Large intestine (tissue), 12 donors: ENCODE measurements at places on chromosomes 13 and 19.

GRCh38 chr13:109135018-109135417, 505.6 kb downstream of the MYO16 start:
- H3K27me3 ChIP-seq: peaks cover 14% of the 10 kb centered on the region
- DNase-seq: no peak
- H3K36me3 ChIP-seq: no peaks in the 10 kb centered on the region
- no peaks in the 10 kb centered on the region for H3K4me1 ChIP-seq

GRCh38 chr13:20350382-20350763, 118.3 kb upstream of the GJB6 start:
- no peak overlapping the region for H3K27ac ChIP-seq
- no peak for DNase-seq
- H3K4me3 ChIP-seq: no peak overlapping the region

GRCh38 chr13:40496035-40496810, 170.2 kb downstream of the FOXO1 start:
- DNase-seq: no peak
- H3K27ac ChIP-seq: no peak overlapping the region
- H3K36me3 ChIP-seq: no peaks in the 10 kb centered on the region
- H3K4me1 ChIP-seq: no peaks in the 10 kb centered on the region

DNA sequence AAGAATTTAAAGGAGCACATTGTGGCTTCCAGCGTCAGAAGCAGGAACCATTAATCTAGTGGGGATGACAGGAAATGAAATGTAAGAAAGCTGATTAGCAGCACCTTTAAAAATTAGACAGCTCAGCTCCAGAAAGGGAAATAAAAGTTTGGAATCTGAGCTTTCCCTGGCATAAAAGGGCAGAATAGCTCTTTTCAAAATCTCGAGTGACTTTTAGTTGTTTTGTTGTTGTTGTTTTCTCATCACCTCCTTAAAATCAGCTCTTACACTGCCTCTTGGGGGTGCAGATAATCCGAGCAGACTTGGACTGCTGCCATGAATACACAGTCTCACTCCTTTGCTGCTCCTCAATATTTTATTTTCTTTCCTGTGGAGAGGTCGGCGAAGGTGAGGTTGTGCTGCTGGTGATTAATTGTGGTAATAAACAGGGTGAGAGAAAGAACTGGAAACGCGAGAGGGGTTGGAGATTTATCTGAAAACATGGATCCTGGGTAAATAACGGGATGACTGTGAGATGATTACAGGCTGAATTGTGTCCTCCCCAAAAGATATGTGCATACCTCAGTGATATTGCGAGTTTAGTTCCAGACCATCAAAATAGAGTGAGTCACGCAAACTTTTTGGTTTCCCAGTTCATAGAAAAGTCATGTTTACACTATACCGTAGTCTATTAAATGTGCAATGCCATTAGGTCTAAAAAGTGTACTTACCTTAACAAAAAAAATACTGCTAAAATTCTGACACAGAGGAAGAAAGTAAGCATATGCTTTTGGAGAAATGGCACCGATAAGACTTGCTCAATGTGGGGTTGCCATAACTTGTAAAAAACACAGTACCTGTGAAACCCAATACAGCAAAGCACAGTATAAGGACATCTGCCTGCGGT, 787.7 kb downstream of the UQCRFS1 start:
- no peak for DNase-seq
- no peak overlapping the region for H3K27ac ChIP-seq
- no peaks in the 10 kb centered on the region for H3K36me3 ChIP-seq
- H3K27me3 ChIP-seq: no peaks in the 10 kb centered on the region
- H3K4me1 ChIP-seq: no peaks in the 10 kb centered on the region

GRCh38 chr13:112447306-112447705, 71.2 kb downstream of the SPACA7 start:
- DNase-seq: no peak
- no peaks in the 10 kb centered on the region for H3K36me3 ChIP-seq
- no peaks in the 10 kb centered on the region for H3K4me1 ChIP-seq
- peaks cover 30% of the 10 kb centered on the region for H3K27me3 ChIP-seq
- H3K4me3 ChIP-seq: no peak overlapping the region

- no peaks in the 10 kb centered on the region for H3K36me3 ChIP-seq
- no peaks in the 10 kb centered on the region for H3K4me1 ChIP-seq
- DNase-seq: no peak
Observed at GRCh38 chr13:66693656-66694055, 536.5 kb downstream of the PCDH9 start.

DNA sequence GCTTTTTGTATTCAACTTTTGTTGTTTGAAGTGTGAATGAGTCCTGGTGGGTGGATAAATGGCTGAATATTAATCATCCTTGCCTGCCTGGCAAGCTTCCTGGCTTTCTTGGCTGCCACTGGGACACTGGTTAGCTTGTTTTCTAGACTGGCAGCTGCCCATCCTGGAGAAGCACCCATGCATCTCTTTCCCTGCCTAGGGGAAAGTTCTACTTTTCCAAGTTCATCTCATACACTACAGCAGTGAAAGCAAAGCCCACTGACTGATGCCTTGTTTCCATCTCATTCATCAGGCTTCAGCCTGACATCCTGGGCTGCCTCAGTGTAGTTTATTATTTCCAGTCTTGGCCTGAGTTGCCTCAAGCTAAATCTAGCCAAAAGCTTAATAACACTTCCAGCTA, 244.8 kb downstream of the PCDH20 start:
- H3K4me3 ChIP-seq: no peak overlapping the region
- no peak overlapping the region for H3K27ac ChIP-seq
- H3K4me1 ChIP-seq: no peaks in the 10 kb centered on the region
- DNase-seq: no peak
- H3K27me3 ChIP-seq: no peaks in the 10 kb centered on the region
- no peaks in the 10 kb centered on the region for H3K36me3 ChIP-seq

GRCh38 chr13:29543230-29544215, 52.0 kb downstream of the SLC7A1 start:
- H3K27me3 ChIP-seq: no peaks in the 10 kb centered on the region
- no peaks in the 10 kb centered on the region for H3K36me3 ChIP-seq
- no peak overlapping the region for H3K27ac ChIP-seq

- no peak overlapping the region for H3K27ac ChIP-seq
- H3K36me3 ChIP-seq: no peaks in the 10 kb centered on the region
- H3K4me3 ChIP-seq: no peak overlapping the region
Observed at GRCh38 chr13:106744516-106744915, 176.6 kb upstream of the ARGLU1 start.

DNA sequence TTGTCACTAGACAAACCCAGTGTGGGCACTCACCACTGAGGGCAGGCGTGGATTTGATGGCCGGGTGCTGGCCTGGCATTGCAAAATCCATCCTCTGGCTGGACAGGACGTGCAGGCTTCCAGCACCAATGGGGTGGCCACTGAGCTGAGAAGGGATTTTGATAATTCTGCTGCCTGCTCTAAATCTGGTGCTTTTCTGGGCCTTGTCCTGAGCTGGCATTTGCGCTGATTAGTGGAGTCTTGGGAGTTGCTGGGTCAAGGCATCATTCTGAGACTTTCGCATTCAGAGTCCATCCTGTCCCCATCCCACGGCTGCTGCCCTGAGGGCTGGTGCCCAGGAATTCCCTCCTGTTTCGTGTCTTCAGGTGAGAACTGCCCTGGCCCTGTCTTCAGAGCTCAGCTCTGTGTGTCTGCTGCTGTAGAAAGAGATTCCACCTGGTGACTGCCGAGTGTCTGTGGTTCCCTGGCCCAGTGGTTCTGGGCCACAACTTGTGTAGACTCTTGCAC, 65.9 kb upstream of the MCF2L start:
- no peaks in the 10 kb centered on the region for H3K27me3 ChIP-seq
- no peak overlapping the region for H3K27ac ChIP-seq
- DNase-seq: no peak
- H3K4me3 ChIP-seq: no peak overlapping the region
- H3K36me3 ChIP-seq: peaks cover 10% of the 10 kb centered on the region
- H3K4me1 ChIP-seq: peaks cover 8% of the 10 kb centered on the region

GRCh38 chr13:53050151-53050550, 21.5 kb downstream of the OLFM4 start:
- no peaks in the 10 kb centered on the region for H3K4me1 ChIP-seq
- H3K27ac ChIP-seq: no peak overlapping the region
- H3K36me3 ChIP-seq: no peaks in the 10 kb centered on the region
- H3K4me3 ChIP-seq: no peak overlapping the region

DNA sequence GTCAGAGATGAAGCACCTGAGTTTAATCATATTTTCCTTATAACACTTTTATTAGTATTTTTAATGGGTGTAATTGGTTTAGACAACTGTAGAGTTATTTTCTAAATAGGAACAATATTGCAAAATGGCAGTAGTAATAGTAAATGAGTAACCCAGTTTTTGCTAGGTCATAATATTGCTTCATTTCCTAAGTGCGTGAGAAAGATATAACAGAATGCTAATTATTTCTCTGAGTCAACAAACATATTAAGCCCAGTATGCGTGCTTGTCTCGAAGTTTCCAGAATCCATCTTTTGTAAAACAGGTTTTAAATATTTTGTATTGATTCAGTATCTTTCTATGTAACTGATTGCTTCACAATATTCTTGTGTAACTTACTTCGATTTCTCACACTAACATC, 315.3 kb downstream of the MYO16 start:
- H3K4me3 ChIP-seq: no peak overlapping the region
- H3K36me3 ChIP-seq: no peaks in the 10 kb centered on the region
- DNase-seq: no peak
- peaks cover 4% of the 10 kb centered on the region for H3K4me1 ChIP-seq
- peaks cover 2% of the 10 kb centered on the region for H3K27me3 ChIP-seq
- H3K27ac ChIP-seq: no peak overlapping the region

- H3K4me3 ChIP-seq: no peak overlapping the region
- no peak for DNase-seq
- H3K27me3 ChIP-seq: no peaks in the 10 kb centered on the region
- H3K36me3 ChIP-seq: no peaks in the 10 kb centered on the region
- no peaks in the 10 kb centered on the region for H3K4me1 ChIP-seq
Observed at GRCh38 chr13:79646880-79647279, 165.9 kb downstream of the NDFIP2 start.

DNA sequence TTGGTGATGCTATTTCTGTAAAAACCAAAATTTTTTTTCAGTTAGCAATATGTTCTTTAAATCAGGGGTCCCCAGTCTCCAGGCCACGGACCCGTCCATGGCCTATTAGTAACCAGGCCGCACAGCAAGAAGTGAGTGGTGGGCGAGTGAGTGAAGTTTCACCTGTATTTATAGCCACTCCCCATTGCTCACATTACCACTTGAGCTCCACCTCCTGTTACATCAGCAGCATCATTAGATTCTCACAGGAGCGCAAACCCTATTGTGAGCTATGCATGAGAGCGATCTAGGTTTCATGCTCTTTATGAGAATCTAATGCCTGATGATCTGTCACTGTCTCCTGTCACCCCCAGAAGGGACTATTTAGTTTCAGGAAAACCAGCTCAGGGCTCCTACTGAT, 58.9 kb upstream of the SLC7A1 start:
- no peak overlapping the region for H3K4me3 ChIP-seq
- H3K27me3 ChIP-seq: no peaks in the 10 kb centered on the region
- no peak for DNase-seq
- H3K4me1 ChIP-seq: no peaks in the 10 kb centered on the region

DNA sequence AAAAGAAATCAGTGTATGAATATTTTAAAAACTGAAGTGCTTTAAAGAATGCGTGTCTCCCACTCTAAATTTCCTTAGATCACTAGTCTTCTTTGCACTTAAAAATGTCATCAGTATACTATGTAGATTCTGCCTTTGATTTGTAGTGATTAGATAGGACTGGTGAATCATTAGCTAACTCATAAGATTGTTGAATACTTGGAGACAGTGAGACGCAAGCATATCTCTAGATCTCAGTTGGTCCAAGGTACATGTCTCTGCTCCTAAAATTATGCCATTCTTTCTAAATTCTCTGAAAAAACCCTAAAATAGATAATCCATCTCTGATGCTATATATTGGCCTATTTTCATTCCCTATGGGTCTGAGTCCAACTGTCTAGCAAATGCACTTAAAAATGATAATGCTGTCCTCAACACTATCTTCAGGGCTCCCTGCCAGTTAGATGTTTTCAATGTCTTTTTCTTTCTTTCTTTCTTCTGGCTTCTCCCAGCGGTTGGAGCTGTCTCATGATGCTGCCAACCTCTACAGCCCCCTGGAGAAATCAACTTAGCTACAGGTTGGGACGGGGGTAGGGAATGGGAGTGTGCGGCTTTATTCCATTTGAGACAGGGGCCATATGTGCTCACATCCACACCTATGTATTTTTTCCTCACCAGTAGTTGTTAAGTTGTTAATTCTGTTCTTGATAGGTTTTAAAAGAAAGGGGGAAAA, 301.0 kb downstream of the NDFIP2 start:
- no peaks in the 10 kb centered on the region for H3K27me3 ChIP-seq
- H3K4me3 ChIP-seq: no peak overlapping the region
- peak overlapping the region; percentile 26 for H3K27ac ChIP-seq
- peaks cover 39% of the 10 kb centered on the region for H3K4me1 ChIP-seq
- DNase-seq: peak; percentile 10

DNA sequence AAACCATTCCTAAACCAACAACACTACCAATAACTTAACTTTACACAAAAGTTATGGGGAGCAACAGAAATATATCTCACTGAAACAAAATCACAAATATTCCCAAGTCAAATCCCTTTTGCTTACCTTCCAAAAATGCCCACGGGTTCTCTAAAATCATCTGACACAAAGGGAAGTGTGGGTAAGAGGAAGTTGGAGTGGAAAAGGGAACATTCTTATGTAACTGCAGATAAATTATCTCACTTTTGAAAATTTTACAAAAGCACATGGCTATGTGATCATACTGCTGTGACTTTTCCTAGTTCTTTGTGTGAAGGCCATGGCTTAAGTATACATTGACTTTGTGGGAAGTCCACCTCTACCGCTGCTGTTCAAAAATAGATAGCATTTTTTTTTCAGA, 350.5 kb downstream of the GPC6 start:
- no peaks in the 10 kb centered on the region for H3K36me3 ChIP-seq
- H3K27me3 ChIP-seq: no peaks in the 10 kb centered on the region
- DNase-seq: no peak
- no peak overlapping the region for H3K27ac ChIP-seq
- no peak overlapping the region for H3K4me3 ChIP-seq

DNA sequence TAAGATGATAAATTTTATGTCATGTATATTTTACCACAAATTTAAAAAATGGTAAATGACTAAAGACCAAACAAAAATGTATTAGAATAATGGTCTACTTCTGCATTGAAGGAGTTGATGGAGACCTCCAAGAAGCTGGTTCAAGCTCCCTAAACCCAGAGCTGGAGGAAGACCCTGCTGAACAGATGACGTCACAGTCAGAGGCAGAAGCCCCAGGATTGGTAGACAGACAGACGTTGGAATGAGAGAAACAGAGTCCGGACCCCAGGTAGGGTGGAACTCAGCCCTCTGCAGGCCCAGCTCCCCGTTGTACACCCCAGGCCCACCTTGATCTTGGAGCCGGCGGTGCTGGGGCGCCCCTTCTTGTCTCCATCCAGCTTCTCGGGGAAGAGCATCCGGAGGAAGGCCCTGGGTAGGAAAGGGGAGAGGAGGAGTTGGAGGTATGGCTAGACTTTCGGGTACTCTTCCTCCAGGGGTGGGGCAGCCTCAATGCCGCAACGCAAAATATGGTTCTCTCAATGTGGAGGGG, 25.7 kb upstream of the ZNF414 start:
- H3K27me3 ChIP-seq: no peaks in the 10 kb centered on the region
- H3K4me3 ChIP-seq: no peak overlapping the region
- no peaks in the 10 kb centered on the region for H3K4me1 ChIP-seq
- H3K36me3 ChIP-seq: no peaks in the 10 kb centered on the region
- DNase-seq: no peak
